ENCODE measurements at places on chromosomes 1 and 21. TPM values are rescaled to one million over a fixed set of nuclear protein-coding genes. Genes with fewer than 3 reads are reported as not detected.

PRXL2B gene
- 16.9 TPM for polyA plus RNA-seq

STUM gene
- polyA plus RNA-seq, result 2.3 TPM

CD101 gene
- polyA plus RNA-seq, result 2.0 TPM

DMRTA2 gene
- polyA plus RNA-seq, result not detected

ADGRL4 gene
- 29.0 TPM for polyA plus RNA-seq

LPAR3 gene
- polyA plus RNA-seq, result 1.2 TPM

DOP1B gene
- polyA plus RNA-seq, result 4.8 TPM

MAP7D1 gene
- 67.1 TPM for polyA plus RNA-seq

SLC6A17 gene
- 0.92 TPM for polyA plus RNA-seq

ZYG11B gene
- polyA plus RNA-seq, result 30.7 TPM

KIFAP3 gene
- polyA plus RNA-seq, result 52.4 TPM

GRCh38 chr1:224380003-224380402, 23.3 kb downstream of the CNIH4 start:
- DNase-seq, result no peak

- no peak for DNase-seq
Observed at GRCh38 chr1:226444901-226445300, 37.0 kb upstream of the PARP1 start.

- no peak for DNase-seq
Observed at GRCh38 chr1:151867321-151867720, 13.8 kb upstream of the THEM5 start.

GRCh38 chr1:39105841-39106765, 80.0 kb downstream of the NDUFS5 start:
- DNase-seq, result peak; percentile 72

DNA sequence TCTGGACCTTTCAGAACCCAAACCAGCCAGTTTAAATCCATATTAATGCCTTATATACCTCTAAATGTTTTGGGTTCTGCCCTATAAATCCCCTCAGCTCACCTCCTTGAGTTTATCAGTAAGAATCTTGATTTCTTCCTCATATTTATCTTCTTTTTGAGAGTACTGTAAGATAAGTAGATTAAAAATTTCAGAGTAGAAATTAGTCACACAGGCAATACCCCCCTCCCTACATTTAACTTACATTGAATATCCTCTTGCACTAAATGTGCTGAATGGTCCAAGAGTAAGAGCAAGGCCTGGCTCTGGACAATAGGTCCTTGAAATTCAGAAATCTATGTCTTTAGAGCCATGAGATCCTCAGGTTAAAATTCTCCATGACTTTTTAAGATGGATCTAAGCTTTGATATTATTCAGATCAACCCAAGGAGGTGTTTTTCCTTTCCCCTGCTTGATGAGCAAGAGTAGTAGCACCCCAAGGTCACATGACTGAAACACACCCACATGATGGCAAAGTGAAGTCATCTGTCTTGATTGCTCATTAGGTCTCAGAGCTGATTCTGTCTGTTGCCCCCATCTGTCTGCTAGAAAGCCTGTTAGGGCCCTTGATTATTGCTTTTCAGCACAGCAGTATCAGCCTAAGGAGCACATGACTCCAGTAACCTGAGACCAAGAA, 15.8 kb upstream of the NUP210L start:
- DNase-seq, result no peak

DNA sequence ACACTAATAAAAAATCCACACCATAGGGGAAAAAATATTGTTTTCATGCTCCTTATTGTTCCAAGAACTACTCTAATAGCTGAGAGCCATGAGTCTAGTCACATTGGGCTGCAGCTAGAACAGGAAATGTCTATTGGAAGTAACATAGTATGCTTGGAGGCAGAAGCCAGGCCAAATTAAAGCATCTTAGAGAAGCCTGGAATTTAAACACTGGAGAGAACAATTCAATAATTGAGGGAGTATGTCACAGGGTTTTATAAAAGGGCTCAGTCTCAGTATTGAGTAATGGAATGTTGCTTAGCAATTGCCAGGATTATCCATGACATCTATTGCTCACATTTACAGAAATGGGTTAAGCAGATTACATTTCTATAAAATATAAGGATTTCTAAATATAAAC, 471.3 kb downstream of the LMO4 start:
- no peak for DNase-seq

DNA sequence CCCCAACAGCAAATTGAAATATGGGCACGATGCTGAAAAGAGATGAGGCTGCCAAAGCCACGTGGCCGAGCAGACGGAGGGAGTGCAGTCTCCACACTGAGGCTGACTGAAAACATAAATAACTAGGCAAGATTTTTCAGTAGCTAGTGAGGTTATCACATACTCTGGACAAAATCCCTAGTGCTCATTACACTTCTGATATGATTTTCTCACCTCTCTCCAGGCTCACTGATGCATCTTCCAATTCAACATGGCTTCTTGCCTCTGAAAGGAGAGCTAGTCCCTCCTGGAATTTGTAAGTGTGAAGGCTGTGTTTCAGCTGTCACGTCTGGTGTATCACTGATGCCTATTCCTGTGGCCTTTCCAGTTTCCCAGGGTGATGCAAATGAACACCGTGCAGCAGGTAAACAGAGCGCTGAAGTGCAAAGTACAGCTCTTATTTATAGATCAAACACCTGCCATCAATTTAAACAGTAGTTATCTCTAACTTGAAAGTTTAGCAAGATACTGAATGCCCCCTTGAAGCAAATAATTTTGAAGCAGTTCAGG, 656.1 kb downstream of the KIF26B start:
- no peak for DNase-seq

- DNase-seq, result no peak
Observed at GRCh38 chr1:109805486-109806165, 41.9 kb upstream of the EPS8L3 start.

GRCh38 chr1:243596431-243597062, 253.5 kb downstream of the AKT3 start:
- DNase-seq, result no peak

GRCh38 chr1:233294913-233295236, 650 bp downstream of the PCNX2 start:
- no peak for DNase-seq

GRCh38 chr1:58585581-58586151, 8.6 kb upstream of the TACSTD2 start:
- no peak for DNase-seq

DNA sequence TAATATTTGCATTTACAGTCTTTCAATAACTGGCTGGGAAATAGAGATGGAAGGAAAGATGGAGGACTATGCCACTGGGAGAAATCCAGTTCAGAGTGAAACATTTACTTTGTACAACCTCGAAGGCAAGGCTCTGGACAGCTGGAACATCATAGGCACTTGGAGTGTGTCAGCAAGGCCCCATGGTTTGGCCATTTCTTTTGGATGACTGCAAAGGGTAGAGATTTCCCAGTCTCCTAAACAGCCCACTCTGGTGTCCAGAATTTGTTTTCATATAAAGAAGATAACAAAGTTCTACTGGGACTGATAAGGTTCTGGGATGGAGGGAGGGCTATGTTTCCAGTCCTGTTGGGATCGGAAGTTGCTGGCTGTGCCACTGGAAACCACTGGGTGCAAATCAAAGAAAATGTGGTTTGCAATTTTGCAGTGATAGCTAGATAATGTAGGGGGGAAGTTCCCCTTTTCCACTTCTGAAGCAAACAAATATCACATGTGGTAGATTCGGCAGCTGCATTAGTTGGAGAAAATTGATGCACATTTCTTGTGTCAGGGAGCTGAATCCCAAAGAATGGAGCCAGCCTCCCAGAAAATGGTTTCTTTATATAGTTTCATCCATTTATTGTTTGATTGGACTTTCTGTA, 16.2 kb downstream of the KCND3 start:
- DNase-seq, result no peak

GRCh38 chr1:47233186-47233585, 1.2 kb upstream of the TAL1 start:
- no peak for DNase-seq

- DNase-seq, result no peak
Observed at GRCh38 chr1:8142955-8143629, 117.0 kb upstream of the ERRFI1 start.

GRCh38 chr1:18951818-18952391, 4.6 kb downstream of the IFFO2 start:
- no peak for DNase-seq

- DNase-seq, result no peak
Observed at GRCh38 chr1:22761821-22762220, 51.2 kb downstream of the EPHB2 start.

DNA sequence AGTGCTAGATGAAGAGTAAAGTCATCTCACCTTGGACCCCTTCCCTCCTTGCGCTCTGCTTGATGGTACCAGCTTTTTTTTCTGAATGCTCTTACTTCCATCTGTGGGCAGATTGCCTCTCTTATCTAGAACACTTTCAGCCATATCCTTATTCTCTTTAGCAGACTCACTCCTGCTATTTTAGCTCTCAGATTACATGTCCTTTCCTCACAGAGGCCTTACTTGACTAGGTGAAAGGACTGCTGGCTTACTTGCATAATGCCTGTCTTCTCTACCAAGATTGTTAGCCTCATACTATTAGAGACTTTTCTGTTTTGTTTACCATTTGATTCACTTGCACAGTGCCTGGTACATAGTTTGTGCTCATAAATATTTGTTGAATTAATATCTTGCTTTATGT, 9.3 kb downstream of the IFI44 start:
- no peak for DNase-seq

DNA sequence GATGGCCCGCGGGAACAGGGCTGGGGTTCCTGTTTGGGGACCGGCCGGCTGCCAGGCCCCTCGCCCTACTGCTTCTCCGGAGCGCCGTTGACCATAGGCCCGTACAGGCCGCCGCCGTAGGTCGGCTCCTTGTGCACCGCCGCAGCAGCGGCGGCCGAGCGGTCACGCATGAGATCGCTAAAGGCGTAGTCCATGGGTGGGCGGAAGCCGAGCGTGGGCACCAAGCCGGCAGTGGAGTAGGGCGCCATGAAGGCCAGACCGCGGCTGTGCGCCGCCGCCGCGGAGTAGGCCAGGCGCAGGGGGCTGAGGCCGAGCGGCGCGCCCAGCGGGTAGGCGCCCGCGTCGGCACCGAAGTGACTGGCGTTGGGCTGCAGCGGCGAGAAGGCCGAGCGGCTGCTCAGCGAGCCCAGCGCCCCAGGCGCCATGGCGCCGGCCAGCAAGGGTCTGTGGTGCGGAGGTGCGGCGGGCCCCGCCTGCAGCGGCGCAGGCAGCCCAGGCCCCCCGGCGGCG, 4.6 kb downstream of the DMRTA2 start:
- no peak for DNase-seq

DNA sequence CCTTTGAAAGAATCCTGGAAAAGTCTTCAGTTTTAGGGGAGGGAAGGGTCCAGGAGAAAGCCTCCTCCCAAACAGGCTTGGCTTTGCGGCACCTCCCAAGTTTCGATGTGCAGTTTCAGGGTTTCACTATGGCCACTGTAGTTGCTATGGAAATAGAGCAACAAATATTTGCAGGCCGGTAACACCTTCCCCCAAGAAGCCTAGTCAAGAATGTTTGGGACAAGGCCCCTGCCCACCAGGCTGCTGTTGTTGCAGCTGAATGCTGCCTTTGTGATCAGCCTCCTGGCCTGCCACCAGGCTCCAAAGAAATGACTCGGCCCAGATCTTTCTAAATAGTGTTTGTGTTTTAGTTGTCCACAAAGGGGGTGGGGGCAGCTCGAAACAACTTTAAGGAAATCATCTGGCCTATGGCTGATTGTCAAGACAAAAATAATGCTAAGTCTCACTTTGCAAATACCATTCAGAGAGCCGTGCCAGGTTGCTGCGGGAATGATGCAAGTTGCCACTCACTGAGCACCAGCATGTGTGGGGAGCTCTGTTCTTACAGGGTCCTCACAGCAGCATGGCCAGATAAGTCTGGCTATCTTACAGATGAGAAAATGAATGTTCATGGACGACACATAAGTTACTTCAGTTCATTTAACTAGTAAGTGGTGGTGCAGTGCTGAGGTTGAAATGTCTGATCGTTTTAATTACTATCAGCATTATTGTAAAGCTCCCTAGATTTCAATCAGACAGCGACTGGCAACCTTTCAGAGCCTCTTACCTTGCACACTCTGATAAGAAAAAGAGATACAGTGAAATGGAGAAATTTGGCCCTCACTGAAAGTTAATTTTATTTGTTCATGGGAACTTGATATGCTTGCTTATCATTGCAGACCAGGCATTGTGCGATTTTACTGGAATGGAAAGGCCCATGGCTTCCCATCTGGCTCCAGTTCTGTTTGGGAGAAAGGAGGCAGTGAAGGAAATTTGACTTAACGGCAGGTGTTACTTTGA, 91.2 kb upstream of the JUN start:
- no peak for DNase-seq

GRCh38 chr1:168947041-168947440, 159.4 kb upstream of the ATP1B1 start:
- DNase-seq, result no peak

DNA sequence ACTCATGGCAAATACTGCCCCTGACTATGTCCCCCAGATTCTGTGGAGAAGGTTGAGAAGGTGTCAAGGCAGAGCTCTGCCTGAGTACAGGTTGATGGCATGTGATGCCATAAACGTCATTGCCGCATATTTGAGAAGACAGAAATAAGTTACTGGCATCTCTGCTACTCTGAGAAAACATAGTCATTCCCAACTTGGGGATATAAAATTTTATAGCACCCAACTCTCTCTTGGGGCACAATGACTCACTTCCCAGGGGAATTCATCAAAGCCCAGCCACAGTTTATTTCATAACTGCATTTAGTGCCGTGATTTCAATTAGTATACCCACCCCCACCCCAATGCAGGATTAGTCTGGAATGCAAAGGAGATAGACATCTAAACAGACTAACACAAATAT, 101.9 kb upstream of the TNR start:
- no peak for DNase-seq

GRCh38 chr1:221926441-221926840, 184.6 kb upstream of the DUSP10 start:
- no peak for DNase-seq

DNA sequence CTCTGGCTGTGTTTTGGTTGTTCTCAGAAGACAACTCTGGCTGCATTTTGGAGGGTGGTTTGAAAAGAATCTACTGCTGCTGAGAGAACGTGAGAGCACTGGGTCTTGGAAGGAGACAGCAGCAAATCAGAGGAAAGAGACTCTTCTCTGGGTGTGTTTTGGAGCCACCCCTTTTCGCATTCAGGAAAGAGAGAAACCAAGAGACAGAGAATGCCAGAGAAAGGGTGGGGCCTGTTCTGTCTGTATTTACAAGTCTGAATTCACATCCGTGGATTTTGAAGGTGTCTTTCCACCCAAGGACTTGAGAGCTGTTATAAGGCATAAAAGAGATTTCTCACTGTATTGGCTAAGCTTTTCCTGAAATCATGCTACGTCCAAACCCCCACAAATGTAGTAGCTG, 187.2 kb downstream of the C1orf94 start:
- no peak for DNase-seq

- no peak for DNase-seq
Observed at GRCh38 chr1:10628685-10629084, 153.9 kb downstream of the PEX14 start.

Measured in left renal pelvis (tissue), 4 donors.